ENCODE measurements at places on chromosomes 4 and X.

GRCh38 chr4:13659341-13660070 lies 32.0 kb upstream of the BOD1L1 start:
- DNase-seq, result no peak

DNA sequence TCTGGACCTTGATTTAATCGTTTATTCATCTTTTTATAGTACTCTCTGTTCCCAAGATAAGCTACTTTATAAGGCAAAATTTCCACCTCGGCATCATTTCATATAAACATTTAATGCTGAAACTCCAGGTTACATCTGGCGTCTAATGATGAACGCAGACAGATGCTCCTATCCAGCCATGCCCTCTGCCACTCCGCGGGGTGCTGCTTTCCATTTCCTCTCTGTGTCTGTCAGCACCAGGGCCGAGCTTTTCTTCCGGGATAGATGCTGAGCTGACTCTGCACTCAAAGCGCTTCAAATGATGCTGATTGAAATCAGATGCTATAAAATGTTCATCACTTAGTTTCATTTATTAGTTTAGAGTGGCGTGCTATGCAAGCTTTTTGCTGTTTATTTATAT lies 80.5 kb upstream of the HELT start:
- no peak for DNase-seq

DNA sequence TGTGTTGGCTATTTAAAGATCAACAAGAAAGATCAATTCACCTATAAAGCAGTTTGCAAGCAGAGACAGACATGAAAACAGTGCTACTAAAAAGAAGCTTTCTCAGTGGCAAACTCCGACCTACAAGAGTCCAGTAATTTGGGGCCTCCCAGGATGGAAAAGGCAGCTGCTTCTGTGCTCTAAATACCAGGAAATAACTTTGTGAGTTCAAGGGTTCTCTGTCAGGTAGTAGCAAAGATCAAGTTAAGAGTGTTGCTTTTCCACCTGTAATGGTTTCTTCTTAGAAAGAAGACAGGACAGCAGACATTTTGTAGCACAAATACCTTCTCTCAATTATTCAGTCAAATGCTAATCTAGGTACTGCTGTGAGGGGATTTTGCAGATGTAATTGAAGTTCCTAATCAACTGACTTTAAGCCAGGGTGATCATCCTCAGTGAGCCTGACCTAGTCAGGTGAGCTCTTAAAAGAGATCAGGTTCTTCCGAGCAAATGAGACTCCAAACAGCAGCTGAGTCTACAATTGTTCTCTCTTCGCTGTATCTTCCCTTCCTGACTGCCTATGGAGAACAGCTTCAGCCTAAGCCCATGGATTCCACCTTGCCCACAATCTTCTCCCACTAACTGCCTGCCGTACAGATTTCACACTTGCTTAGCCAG lies 13.5 kb downstream of the ANKRD17 start:
- DNase-seq, result no peak

DNA sequence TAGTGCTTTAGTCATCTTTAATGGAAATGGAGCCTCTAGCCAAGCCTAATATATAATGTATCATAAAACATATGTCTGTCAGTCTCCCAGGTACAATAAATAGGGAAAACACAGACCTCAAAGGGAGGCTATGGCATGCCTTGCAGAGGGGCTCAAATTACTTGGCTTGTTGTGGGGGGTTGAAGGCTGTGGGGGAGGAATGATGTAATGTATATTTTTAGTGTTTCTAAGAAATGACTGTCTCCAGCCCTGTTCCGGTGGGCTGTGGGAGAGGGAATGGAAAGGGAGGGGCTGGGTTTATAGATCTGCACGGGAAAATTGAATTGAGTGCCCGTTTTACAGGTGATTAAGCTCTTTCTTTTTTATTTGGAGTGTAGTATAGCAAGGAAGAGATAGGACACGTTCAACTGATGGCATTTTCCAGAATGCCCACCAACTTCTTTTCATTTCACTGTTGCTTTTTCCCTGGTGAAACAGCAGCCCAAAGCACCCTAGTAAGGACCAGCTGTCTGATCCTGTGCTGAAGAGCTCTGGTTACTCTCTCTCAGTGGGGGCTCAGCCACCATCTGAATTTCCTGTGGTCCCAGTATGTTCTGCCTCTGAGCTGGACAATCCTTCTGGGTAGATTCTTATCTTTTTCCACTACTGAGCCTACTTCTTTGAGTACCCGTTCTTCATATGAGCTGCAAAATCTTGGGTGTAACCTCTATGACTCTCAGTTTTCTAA lies 220.7 kb upstream of the CASK start:
- DNase-seq, result peak; percentile 59

DNA sequence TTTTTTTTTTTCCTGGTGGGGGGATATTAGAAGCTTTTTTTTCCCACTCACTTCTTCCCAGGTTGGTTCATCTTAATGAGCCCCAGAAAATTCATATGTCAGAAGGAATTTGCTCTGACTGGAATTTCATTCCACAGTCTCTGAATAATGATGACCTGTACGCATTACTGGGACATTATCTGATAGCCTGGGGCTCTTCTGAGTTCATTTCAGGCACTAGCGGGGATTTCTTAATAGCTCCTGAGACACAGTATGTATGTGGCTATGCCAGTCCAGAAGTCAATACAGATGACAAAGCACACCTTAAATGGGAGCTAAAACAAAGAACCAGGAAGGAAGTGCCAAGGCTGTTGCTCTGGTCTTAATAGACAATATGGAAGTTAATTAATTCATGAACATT lies 295.2 kb upstream of the IGFBP7 start:
- DNase-seq, result no peak

GRCh38 chrX:139725720-139726119 lies 17.8 kb upstream of the MCF2 start:
- DNase-seq, result no peak

DNA sequence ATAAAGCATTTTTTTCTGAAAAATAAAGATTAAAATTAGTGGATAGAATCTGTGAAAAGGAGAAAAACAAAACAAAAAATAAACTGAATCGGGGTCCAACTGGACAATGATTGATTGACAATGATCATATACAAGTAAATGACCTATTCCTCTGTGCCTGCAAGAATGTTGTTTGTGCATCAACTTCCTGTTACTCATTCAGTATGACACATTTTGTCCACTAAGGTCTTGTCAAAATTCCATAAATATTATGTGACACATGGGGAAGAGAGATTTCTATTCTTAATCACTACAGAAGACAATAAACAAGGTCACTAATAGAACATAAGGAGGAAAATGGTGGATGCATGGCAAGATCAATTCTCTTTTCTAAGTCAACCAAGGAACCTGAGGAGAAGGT lies 54.9 kb downstream of the F8 start:
- no peak for DNase-seq

DNA sequence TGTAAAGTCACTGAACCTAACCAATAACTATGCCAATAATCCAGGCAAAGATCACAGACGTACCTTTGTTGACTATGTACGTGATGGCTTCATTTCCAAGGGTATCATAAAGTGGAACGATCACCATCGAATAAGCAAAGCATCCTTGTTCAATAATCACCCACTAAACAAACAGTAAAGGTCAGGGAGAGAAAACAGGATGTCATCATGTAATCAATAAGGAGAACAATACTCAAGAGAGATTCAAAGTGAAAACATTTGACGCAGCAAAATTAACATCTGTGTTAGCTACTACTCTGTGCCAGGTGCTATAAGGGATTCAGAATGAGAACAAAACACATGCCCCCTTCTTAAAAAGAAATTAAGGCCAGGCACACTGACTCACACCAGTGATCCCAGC lies 42.9 kb upstream of the CENPU start:
- no peak for DNase-seq

DNA sequence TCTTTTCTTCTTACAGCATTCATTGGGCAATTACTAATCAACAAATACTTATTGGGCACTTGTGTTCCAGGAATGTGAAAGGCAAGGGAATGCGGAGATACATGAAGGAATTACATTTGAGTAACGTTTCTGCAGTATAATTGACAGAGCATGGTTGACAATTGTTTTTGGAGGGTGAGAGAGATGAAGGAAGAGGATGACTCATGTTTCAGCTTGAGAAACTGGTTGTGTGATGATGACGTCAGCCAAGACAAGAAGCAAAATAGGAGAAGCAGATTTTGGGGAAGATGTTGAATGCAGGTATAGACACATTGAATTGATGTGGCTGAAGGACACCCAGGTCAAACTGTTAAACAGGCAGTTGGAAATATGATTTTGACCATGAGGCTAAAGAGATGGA lies 8.0 kb upstream of the CPEB2 start:
- no peak for DNase-seq

- no peak for DNase-seq
These were observed 64.1 kb downstream of the USP46 start for GRCh38 chr4:52595001-52595400.

GRCh38 chrX:51866210-51866609 lies 27.2 kb upstream of the MAGED1 start:
- no peak for DNase-seq

- DNase-seq, result no peak
These were observed 62.4 kb downstream of the FBXL5 start for GRCh38 chr4:15592799-15593198.

DNA sequence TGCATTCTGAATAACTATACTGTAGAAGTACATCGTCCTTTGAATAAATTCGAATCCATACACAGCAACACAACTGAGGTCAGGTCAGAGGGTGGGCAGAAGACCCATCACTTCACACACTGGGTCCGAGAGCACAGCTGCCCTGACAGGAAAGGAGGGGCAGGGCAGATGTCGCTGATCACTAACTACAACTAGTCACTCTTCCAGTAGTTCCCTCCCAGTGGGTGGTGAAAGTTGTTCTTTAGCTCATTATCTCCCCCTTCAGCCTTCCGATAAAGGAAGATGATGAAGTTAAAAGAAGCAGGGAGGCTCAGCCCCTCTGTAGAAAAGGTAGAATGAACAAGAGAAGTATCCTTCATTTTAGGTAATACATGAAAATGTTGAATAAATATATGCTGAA lies 278.9 kb downstream of the INPP4B start:
- DNase-seq, result no peak

DNA sequence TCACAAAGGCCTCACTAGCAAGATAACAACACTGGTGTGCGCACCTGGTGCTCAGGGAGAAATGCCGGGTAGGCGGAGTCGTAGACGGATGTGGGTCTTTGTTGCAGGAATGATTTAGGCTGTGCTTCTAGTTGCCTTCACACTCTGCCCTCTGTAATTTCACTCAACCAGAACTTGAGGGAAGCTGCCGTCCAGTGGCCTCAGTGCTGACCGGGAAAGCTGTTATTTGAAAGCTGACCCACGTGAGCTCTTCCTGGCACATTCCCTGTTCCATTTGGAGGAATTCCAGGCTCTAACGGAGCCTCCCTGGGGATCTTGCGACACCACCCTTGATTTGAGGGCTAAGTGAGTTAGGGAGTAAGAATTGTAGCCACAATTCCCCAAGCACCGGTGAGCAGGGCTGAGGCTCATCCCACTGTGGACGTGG lies 15.9 kb downstream of the SH3TC1 start:
- peak; percentile 59 for DNase-seq

- DNase-seq, result no peak
These were observed 264.6 kb downstream of the IL1RAPL1 start for GRCh38 chrX:28851871-28852270.

DNA sequence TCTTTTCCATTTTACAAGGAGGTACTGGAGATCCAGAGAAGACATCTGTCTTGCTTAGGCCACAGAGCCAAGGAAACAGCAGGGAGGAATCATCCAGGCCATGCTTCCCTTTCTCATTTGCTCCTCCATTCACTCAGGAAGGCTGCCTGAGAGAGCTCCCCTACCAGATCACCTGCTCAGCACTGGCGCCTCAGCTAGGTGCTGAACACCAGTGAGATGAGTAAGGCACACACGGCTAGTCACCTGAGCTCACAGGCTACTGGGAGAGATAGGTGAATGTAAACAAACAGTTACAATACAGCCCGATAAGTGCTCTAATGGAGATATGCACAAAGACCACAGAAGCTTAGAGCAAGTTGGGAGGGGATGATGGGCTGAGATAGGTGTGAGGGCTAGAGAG lies 149.8 kb upstream of the ARHGEF9 start:
- no peak for DNase-seq

- DNase-seq, result no peak
These were observed 285.0 kb downstream of the STIM2 start for GRCh38 chr4:27145597-27145996.

DNA sequence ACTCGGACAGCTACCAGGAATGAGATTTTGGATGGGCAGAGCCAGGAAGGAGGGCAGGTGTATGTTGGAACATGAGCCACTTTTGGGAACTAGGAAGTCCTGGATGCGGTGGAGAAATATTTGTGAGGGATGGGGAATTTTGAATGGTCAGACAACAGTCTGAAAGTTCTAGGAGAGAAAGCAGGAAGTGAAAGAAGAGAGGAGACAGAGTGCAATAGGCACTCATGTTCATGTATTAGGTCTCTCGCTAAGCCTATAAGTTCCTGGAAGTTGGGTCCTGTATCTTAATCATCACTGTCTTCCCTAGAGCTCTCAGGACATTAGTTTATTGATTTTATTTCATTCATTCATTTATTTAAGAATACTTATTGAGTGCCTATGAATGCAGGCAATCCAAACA lies 65.7 kb upstream of the CITED1 start:
- DNase-seq, result no peak

- DNase-seq, result no peak
These were observed 202.9 kb downstream of the TEX13A start for GRCh38 chrX:105017641-105018040.

- DNase-seq, result no peak
These were observed 109.9 kb upstream of the SMIM10 start for GRCh38 chrX:134880866-134881265.

- no peak for DNase-seq
These were observed 30.3 kb downstream of the SLC25A43 start for GRCh38 chrX:119429471-119429870.

DNA sequence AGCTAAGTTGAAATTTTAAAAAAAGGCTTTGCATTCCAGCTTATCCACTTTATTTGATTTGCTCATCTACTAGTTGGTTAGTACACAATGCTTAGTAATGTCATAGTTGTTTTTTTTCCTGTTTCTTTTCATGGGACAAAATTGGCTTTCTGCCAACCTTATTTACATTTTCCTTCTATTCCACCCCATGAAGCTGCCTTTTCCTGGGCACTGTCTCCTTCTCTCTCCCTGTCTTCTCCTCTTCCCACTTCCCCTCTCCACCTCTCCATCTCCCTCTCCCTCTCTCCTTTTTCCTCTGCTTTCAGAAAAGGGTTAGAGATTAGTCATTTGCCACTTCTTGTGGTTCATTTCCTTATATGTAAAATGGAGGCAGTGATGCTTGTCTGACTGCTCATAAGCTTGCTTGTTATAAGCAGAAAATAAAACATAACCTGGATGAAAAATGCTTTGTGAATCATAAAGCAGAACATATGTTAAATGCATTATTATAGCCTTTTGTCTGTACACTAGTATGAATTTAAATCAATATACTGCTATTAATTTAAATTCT lies 181.9 kb downstream of the CEP135 start:
- no peak for DNase-seq

GRCh38 chr4:150248181-150248580 lies 169.9 kb downstream of the DCLK2 start:
- DNase-seq, result no peak

- DNase-seq, result no peak
These were observed 237.8 kb upstream of the ANXA3 start for GRCh38 chr4:78313754-78314120.

Measured in femur (tissue), 1 donor.